A549 treated with dexamethasone at 1 μM for 4 hours (cell line): ENCODE measurements at places on chromosomes 12 and 14. TPM values are rescaled to one million over a fixed set of nuclear protein-coding genes. Genes with fewer than 3 reads are reported as not detected.

The RPL10L gene
- not detected in 5 replicates for total RNA-seq

The IFNG-AS1 gene
- not detected in 5 replicates for total RNA-seq

The ATN1 gene
- total RNA-seq: 38.8 to 85.5 TPM (median 83.0 TPM) in 5 replicates

The IAPP gene
- not detected in 5 replicates for total RNA-seq

The SRGAP1 gene
- 9.5 to 16.7 TPM (median 13.0 TPM) in 5 replicates for total RNA-seq

The THTPA gene
- 12.1 to 12.7 TPM (median 12.2 TPM) in 5 replicates for total RNA-seq

The E2F7 gene
- 5.8 to 10.5 TPM (median 7.9 TPM) in 5 replicates for total RNA-seq

The PRIMA1 gene
- 0.47 to 0.64 TPM (median 0.62 TPM) in 5 replicates for total RNA-seq

The SCNN1A gene
- total RNA-seq: 16.8 to 31.6 TPM (median 27.9 TPM) in 5 replicates

The PPP4R4 gene
- total RNA-seq: 0.24 to 0.44 TPM (median 0.33 TPM) in 5 replicates

The NKX2-1 gene
- total RNA-seq: 0.05 to 0.11 TPM in 2 of 5 replicates, not detected in the others

The MAP1LC3B2 gene
- 0.81 to 1.3 TPM (median 1.1 TPM) in 5 replicates for total RNA-seq

The KHNYN gene
- 21.0 to 29.0 TPM (median 26.8 TPM) in 5 replicates for total RNA-seq

The RHOJ gene
- total RNA-seq: not detected in 5 replicates

The WDR89 gene
- total RNA-seq: 7.4 to 9.5 TPM (median 8.9 TPM) in 5 replicates

The CINP gene
- total RNA-seq: 50.2 to 67.6 TPM (median 55.1 TPM) in 5 replicates

The LRRK2 gene
- 1.1 to 1.9 TPM (median 1.3 TPM) in 5 replicates for total RNA-seq

The TMEM132D gene
- total RNA-seq: not detected in 5 replicates

The MGAT2 gene
- total RNA-seq: 45.5 to 54.5 TPM (median 52.5 TPM) in 5 replicates

The KCNK13 gene
- total RNA-seq: 0.09 to 0.18 TPM (median 0.15 TPM) in 5 replicates

The KCNH3 gene
- total RNA-seq: 1.2 to 2.2 TPM (median 2.1 TPM) in 5 replicates

The ACVRL1 gene
- total RNA-seq: 0.07 to 0.18 TPM (median 0.11 TPM) in 5 replicates

The ZNF891 gene
- 0.30 to 0.41 TPM (median 0.34 TPM) in 5 replicates for total RNA-seq

The GDF3 gene
- not detected in 5 replicates for total RNA-seq

The RASAL1 gene
- 0.17 to 0.32 TPM (median 0.27 TPM) in 5 replicates for total RNA-seq

The NR2C1 gene
- total RNA-seq: 23.4 to 28.8 TPM (median 26.4 TPM) in 5 replicates

The CD4 gene
- not detected in 5 replicates for total RNA-seq

The GLI1 gene
- 4.5 to 7.8 TPM (median 5.9 TPM) in 5 replicates for total RNA-seq

The DACT1 gene
- total RNA-seq: 0.47 to 0.76 TPM (median 0.59 TPM) in 5 replicates

The FOXG1 gene
- 0.15 to 0.25 TPM (median 0.23 TPM) in 5 replicates for total RNA-seq

The BCL2L14 gene
- total RNA-seq: not detected in 5 replicates

The BDKRB1 gene
- total RNA-seq: 0.38 to 0.66 TPM (median 0.44 TPM) in 5 replicates

The SLC39A2 gene
- total RNA-seq: not detected in 5 replicates

The TAS2R14 gene
- total RNA-seq: 0.28 to 0.62 TPM (median 0.55 TPM) in 5 replicates

The GPD1 gene
- 0.14 to 0.30 TPM (median 0.22 TPM) in 5 replicates for total RNA-seq

The PMCH gene
- not detected in 5 replicates for total RNA-seq

The BAG5 gene
- 24.5 to 31.4 TPM (median 26.1 TPM) in 5 replicates for total RNA-seq

The MED6 gene
- total RNA-seq: 41.3 to 55.5 TPM (median 45.1 TPM) in 5 replicates

The PRORP gene
- total RNA-seq: 33.1 to 42.5 TPM (median 40.5 TPM) in 5 replicates

The P3H3 gene
- total RNA-seq: 19.9 to 28.7 TPM (median 24.8 TPM) in 5 replicates

The KRT71 gene
- total RNA-seq: 0.06 TPM in 1 of 5 replicates, not detected in the others

The CCDC196 gene
- not detected in 5 replicates for total RNA-seq

The PPM1H gene
- 9.1 to 9.8 TPM (median 9.6 TPM) in 5 replicates for total RNA-seq

The GALNT8 gene
- 0.02 TPM in 1 of 5 replicates, not detected in the others for total RNA-seq

The IL23A gene
- 0.17 to 0.49 TPM (median 0.32 TPM) in 4 of 5 replicates, not detected in the other for total RNA-seq

The TAS2R46 gene
- not detected in 5 replicates for total RNA-seq

The VWF gene
- 0.03 to 0.31 TPM (median 0.24 TPM) in 5 replicates for total RNA-seq

The CHGA gene
- 1.4 to 3.0 TPM (median 1.6 TPM) in 5 replicates for total RNA-seq

The P2RX7 gene
- not detected in 5 replicates for total RNA-seq

The TNS2 gene
- total RNA-seq: 29.0 to 75.3 TPM (median 67.4 TPM) in 5 replicates

The GLT8D2 gene
- total RNA-seq: 0.16 to 0.29 TPM (median 0.28 TPM) in 5 replicates

The SNAPC1 gene
- 10.1 to 12.2 TPM (median 11.6 TPM) in 5 replicates for total RNA-seq

The KRT83 gene
- total RNA-seq: 2.4 to 3.0 TPM (median 2.8 TPM) in 5 replicates

The NUAK1 gene
- 4.7 to 5.8 TPM (median 5.5 TPM) in 5 replicates for total RNA-seq

The PRB3 gene
- 0.16 TPM in 1 of 5 replicates, not detected in the others for total RNA-seq

The FANCM gene
- 3.4 to 6.8 TPM (median 5.6 TPM) in 5 replicates for total RNA-seq
